NCI-H1105 treated with DMSO at 0.1 percent for 48 hours (cell line): ENCODE measurements at places on chromosomes 11 and 22.
A peak's percentile ranks its signal among the peaks of the same experiment; 100 is the strongest.

DNA sequence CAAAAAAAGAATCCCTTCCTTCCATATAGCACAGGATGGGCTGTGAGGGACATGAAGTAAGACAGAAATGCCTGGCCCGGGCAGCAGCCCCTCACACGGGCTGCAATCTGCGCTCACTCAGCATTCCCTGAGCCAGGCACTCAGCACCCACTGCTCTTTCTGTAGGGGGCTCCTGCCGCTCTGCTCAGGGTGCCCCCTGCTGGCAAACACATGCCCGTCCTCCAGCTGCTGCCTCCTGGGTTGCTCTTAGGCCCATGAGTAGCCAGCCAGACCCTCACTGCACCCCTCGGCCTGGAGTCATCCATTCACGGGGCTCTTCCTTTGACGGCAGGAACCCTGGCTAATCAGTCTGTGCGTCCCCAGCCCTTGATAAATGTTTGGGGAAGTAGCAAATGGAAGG lies 6.9 kb downstream of the MCAT start:
- no peak for DNase-seq

GRCh38 chr11:114280696-114281095 lies 15.5 kb upstream of the NNMT start:
- peak; percentile 75 for DNase-seq

DNA sequence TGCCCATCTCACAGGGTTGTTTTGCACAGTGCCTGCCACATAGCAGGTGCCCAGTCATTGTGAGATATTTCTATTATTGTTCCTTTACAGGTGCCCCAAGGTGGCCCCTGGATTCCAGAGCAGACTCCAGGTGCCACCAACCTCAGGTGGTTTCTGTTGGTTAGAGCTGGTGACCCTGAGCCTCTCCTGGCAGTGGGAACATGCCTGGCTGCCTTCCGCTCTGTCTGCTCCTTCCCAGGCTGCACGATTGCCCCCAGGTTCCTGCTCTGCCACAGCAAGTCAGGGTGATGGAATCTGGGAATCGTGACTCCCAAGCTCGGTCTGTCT lies 12.6 kb upstream of the OMP start:
- DNase-seq = no peak

- DNase-seq = no peak
These were observed 8.2 kb upstream of the HSPA8 start for GRCh38 chr11:123069908-123070821.

DNA sequence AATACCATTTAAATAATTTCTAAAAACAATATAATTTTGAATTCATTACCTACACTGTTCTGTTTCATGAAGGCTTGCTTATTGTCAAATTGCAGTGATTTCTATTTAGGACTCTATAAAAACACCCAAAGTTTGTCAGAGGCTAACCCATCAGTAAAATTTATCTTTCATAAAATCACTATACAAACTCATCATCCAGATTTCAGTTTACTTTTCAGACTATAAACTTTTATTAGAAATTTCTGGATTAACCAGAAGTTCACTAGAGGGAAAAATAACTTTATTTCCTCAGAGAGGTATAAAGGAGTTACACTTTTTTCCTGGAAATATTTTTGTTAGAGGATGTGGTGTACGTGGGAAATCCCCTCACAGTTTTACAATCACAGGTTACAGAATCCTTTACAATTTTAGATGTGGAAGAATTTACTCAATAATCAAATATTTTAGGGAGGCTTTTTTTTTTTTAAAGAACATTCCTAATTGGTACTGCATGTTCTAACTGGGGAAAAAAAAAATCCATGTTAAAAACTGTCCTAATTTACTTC lies 176.7 kb downstream of the SWAP70 start:
- no peak for DNase-seq

DNA sequence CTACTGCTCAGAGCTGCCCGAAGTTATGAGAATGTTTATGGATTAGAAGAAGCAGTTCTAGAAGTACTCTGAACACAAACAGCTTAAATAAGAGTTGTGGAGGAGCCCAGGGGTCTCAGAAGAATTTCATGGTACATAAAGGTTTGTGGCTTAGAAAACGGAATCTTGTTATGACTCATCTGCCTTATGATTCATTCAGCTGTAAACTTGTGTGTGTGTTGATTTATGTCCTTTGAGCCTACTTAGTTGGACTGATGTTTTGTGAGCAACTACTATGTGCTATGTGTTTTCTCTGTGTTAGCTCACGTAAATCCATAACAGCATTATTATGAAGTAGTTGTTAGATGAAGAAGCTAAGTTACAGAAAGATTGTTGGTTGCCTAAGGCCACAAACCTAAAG lies 203.7 kb downstream of the PGR start:
- DNase-seq = no peak

DNA sequence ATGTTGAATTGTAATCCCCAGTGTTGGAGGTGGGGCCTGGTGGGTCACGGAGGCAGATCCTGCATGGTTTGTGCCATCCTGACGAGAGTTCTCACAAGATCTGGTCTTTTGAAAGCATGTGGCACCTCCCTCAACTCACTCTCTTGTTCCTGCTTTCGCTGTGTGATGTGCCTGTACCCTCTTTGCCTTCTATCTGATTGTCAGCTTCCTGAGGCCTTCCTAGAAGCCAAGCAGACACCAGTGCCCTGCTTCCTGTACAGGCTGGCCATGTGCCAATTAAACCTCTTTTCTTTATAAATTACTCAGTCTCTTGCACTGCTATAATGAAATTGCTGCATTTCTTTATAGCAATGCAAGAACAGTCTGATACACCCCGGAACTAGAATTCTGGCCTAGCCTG lies 13.1 kb downstream of the PTPN5 start:
- DNase-seq = no peak

- DNase-seq = peak; percentile 81
These were observed 20.7 kb upstream of the IZUMO1R start for GRCh38 chr11:94283678-94284077.

- no peak for DNase-seq
These were observed 7.1 kb downstream of the LARGE2 start for GRCh38 chr11:45929486-45930030.

DNA sequence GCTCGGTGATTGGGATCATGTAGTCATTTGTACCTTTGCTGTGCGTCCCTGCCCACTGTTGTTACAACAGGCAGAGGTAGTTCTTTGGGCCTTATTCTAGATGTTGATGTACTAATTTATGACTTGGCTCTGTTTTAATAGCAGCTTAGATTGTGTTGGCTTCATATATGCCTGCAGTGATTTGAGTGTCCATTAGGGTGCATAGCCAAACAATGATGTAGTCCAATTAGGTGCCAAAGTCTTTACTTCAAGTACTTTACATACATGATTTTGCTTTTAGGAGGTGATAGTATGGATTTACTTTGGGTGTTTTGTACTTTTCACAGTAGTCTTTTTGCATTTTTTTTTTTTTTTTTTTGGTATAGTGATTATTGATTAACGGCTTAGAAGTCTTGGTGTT lies 46.4 kb downstream of the PPP6R3 start:
- DNase-seq = peak; percentile 34

- no peak for DNase-seq
These were observed 154.7 kb upstream of the GUCY1A2 start for GRCh38 chr11:107172996-107173395.

DNA sequence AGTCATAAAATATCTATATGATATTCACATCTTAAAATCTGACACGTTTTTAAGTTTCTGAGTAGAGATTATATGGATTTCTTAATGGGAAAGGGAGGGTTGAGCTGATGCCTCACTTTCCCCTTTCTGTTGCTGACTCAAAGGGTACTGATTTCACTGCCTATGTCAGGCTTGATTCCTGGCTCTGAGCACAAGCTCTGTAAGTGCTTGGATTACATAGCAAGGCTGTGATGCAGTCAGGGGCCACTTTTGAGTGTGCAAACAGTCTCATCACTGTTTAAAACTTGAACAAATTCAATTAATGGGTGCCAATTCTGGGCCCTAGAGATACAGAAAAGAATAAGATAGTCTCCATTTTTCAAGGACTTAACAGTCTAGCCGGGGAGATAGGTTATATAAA lies 14.4 kb downstream of the ATXN10 start:
- no peak for DNase-seq

DNA sequence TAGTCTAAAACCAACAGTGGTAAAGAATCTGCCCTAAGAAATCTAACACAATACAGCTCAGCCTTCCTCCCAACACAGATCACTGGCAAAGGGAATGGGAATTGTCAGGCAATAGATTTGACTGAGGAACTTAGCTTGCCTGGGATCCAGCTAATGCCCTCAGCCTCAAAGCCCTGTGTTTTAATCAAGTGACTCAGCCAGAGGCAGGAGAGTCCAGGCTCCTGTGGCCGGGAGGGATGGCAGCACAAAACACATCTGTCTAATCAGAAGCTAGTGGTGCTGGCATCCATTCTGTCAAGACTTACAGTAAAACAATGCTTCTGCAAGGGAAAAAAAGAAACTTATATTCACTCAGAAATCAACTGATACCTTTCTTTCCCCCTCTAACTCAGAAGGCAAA lies 5.6 kb downstream of the SYTL2 start:
- DNase-seq = no peak
